ENCODE measurements at places on chromosomes 2 and 18.

- no peak for DNase-seq
Observed at GRCh38 chr2:107146181-107146580, 260.2 kb upstream of the ST6GAL2 start.

DNA sequence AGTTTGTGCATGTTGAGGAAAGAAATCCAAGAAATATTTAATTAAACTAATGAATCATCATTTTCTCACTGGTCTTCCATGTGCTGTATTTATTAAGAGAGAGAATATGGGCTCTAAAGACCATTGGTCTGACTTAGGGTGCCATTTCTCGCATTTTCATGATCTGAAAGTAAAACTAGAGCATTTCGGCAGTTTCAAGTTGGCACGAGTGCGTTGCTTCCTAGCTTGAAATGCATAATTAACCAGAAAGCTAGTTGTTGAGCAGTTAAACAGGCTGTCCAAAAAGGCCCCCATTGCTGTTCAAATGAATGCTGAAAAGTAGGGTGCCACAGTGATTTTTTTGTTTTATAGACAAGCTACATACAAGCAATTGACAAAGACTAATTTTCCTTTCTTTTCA lies 47.4 kb downstream of the SLC8A1 start:
- no peak for DNase-seq

DNA sequence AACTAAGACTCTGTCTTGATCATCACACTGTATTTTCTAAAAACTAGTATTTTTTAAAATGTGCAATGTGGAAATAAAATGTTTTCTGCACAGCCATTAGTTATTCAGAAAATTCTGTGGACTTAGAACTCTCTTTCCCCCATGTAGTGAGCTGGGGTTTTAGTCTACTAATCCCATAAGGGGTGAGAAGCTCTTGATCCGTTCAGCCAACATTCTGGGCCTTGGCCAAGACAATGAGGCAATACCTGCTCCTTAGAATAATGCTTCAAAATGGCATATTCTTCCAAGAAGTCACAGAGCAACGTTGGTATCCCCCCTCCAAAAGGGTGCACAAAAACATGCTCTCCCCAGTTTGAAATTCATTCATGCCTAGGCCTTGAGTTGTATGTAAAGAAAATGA lies 4.0 kb downstream of the REEP1 start:
- DNase-seq = no peak

DNA sequence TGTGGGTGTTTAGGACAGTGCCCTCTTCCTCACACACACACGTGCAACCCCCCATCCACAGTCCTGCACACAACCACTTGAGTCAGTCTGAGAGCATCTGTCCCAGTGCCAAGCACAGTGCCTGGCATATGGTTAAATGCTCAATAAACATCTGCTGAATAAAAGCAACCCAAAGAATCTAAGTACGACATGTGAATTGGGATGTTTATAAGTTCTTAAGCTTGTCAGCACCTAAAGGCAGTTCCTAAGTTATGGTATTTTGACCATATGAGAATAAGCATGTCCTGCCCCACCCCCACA lies 37.8 kb downstream of the CAPN13 start:
- no peak for DNase-seq

- no peak for DNase-seq
Observed at GRCh38 chr2:119126650-119127049, 31.9 kb downstream of the C1QL2 start.

DNA sequence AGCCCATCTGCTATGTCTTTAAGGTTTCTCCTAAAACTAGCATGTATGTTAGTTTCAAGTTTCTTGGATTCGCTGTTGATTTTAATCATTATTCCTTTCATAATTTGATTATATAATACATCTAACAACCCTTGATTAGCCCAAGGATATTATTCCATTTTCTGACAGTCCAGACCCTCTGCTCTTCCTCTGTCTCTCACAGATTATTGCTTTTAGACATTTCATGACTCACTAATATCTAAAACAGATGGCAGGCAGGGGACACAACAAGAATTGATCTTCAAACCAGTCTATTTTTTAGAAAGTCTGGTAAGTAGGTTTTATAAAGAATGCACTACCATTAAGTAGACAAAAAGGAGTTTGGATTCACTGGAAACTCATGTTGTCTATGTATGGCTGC lies 162.2 kb downstream of the ANKRD44 start:
- DNase-seq = no peak

DNA sequence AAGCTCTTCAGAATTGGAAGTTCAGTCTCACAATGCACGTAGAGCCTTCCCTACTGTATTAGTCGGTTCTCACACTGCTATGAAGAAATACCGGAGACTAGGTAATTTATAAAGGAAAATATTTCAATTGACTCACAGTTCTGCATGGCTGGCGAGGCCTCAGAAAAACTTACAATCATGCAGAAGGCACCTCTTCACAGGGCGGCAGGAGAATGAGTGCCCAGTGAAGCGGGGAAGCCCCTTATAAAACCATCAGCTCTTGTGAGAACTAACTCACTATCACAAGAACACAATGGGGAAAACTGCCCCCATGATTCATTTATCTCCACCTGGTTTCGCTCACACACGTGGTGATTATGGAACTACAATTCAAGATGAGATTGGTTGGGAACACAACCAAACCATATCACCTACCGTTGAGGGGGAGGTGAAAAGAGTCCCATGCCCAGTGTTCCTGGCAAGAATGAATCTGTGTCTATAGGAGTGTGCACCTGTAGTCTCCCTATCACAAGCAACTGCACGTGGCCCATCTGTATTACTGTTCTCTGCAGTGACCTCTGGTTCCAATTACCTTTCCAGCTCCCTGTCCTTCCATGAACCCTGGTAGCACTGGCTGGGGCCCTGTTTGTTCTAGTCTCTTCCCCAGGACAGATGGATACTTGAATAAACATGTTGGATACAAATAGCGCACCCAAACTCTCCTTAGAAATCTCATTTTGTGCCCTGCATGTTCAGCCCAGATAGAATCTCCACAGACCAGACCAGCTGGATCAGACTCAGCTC lies 44.4 kb upstream of the ATL2 start:
- no peak for DNase-seq

GRCh38 chr2:235769046-235769445 lies 275.2 kb downstream of the AGAP1 start:
- DNase-seq = no peak

DNA sequence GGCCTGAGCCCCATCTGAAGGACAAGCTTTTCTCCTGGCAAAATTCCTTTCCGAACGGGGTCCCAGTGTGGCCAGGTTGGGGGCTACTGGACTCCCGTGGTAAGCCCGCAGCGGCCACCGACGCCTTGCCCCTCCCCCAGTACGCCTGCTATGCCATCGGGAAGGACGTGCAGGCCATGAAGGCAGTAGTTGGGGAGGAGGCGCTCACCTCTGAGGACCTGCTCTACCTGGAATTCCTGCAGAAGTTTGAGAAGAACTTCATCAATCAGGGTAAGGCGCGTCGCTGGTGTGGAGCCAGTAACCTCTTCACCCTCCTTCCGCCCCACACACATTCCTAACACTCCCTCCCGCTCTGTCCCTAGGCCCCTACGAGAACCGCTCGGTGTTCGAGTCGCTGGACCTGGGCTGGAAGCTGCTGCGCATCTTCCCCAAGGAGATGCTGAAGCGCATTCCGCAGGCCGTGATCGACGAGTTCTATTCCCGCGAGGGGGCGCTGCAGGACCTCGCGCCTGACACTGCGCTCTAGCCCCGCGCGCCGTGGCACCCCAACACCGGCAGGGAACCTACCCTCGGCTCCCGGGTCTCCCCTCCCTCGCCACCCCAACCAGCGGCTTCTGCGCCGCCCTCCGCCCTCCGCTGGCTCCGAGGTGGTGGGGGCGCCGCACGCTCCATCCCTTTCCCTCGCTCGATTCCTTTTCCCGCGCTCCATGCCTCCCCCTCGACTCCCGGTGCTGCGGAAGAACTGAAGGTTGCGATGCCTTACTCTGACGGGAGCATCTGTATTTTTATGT lies 13.6 kb upstream of the ANKRD53 start:
- peak; percentile 74 for DNase-seq

GRCh38 chr2:137893145-137893544 lies 71.1 kb upstream of the HNMT start:
- DNase-seq = peak; percentile 43

GRCh38 chr2:201808027-201808426 lies 1.7 kb downstream of the CDK15 start:
- no peak for DNase-seq
